Suppressor macrophage (primary cell): ENCODE measurements at places on chromosomes 3 and 15.

- no peak for DNase-seq
Measured at GRCh38 chr3:100496711-100497261, 4.4 kb downstream of the TMEM45A start.

- DNase-seq = peak; percentile 46
Measured at GRCh38 chr3:160400702-160401150, 1.3 kb downstream of the SMC4 start.

- DNase-seq = no peak
Measured at GRCh38 chr3:36903119-36903882, 41.6 kb downstream of the TRANK1 start.

DNA sequence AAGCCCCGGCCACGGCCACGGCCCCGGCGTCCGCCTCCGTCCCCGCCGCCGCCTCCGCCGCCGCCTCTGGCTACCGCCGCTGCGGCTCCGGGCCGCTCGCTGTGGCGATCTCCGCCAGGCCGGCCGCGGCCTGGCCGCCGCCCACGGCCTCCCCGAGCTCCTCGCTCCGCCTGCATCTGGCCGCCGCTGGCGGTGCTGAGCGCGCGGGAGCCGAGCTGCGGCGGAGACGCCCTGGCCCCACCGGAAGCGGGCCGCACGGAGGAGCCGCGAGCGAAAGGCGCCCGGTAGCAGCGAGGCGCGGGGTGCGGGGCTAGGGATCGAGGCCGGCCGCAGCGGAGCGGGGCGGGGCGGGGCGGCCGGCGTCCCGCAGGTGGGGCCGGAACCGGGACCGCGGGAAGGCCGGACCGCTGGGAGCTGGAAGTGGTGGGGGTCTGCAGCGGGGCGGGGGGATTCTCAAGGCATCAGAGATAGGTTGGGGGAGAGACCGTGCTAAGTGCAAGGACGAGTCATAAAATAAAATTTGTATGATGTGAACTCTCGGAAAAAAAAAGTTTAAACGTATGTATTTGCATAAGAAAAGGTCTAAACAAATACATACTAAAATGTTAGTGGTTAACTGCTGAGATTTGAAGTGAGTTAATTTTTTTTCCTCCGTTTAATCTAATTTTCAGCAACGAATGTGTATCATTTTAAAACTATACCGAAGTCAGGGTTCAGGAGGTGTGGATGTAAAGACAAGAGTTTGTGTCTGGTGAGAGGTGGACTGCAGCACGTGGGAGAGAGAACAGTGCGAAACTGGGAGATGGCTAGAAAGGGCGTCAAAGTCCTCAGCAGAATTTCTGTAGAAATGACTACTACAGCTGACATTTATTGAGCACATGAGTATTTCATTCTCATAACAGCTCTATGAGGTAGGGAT is at the start of gene AVEN:
AVEN (minus strand) TSS at position 334 of the 919 bp plus-strand sequence; CDS start at position 176, 158 bp downstream.
- DNase-seq = peak; percentile 78

DNA sequence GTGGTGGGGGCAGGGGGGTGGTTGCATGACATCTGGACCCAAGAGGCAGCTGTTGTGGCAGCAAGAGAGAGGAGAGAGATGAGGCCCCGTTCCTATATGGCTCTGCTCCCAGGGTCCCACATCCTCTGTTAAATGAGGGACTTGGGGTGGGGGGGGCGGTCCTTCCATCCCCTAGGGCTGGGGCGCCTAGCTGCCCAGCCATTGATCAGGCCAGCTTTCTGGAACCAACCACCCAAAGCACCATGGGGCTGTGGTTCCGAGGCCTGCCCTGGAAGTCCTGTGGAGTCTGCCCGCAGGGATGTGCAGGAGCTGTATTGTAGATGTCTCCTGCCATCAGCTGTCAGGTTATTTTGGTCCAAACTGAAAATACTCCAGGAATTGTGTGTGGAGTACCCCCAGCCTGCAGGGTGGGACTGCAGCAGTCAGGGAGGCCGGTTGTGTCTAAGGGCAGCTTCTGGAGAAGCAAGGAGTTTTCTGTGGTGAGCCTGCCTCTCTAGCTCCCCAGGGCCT is 5.2 kb downstream of the FURIN start:
- no peak for DNase-seq

DNA sequence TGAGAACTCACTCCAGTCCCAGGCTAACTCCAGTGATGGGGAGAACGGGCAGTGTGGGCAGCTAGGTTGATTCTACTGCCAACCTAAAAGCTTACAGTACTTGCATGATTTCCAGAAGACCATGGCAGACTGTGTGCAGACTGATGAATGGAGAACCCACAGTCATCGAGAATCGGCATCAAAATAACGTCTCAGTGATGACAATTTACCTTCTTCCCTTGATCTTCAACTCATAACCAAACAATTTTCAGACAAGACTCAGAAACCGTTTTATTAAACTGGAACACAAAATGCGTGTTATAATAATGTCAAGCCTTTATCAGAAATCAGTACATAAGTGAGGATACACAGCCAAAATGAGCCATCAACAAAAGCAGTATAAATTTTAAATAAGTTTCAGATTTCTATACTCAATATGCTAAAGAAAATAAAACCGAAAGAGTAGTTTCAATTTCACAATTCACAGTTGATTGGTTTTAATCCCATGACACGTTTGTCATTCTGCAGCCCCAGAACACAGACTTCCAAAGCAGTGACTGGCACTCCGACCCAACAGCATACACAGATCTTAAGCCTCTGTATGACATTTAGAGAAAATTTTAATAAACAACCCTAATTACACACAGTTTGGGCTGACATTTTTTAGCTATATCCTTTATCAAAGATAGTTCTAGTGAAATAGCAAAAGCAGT is 54.5 kb downstream of the ZMAT3 start:
- no peak for DNase-seq
